MG63 (cell line): ENCODE measurements at places on chromosomes 5 and 9. TPM values are rescaled to one million over a fixed set of nuclear protein-coding genes. Genes with fewer than 3 reads are reported as not detected.
A peak's percentile ranks its signal among the peaks of the same experiment; 100 is the strongest.

ABO gene
- total RNA-seq = not detected in 2 replicates

HMGCS1 gene
- 19.5 and 22.1 TPM in 2 replicates for total RNA-seq

SPINK6 gene
- not detected in 2 replicates for total RNA-seq

ARSK gene
- 6.0 and 7.0 TPM in 2 replicates for total RNA-seq

ENHO gene
- total RNA-seq = 0.20 TPM in 1 of 2 replicates, not detected in the other

STK32A gene
- not detected in 2 replicates for total RNA-seq

F12 gene
- total RNA-seq = 1.3 and 2.3 TPM in 2 replicates

GRCh38 chr9:108241384-108242073 is 614.3 kb downstream of the ACTL7B start:
- DNase-seq = no peak

DNA sequence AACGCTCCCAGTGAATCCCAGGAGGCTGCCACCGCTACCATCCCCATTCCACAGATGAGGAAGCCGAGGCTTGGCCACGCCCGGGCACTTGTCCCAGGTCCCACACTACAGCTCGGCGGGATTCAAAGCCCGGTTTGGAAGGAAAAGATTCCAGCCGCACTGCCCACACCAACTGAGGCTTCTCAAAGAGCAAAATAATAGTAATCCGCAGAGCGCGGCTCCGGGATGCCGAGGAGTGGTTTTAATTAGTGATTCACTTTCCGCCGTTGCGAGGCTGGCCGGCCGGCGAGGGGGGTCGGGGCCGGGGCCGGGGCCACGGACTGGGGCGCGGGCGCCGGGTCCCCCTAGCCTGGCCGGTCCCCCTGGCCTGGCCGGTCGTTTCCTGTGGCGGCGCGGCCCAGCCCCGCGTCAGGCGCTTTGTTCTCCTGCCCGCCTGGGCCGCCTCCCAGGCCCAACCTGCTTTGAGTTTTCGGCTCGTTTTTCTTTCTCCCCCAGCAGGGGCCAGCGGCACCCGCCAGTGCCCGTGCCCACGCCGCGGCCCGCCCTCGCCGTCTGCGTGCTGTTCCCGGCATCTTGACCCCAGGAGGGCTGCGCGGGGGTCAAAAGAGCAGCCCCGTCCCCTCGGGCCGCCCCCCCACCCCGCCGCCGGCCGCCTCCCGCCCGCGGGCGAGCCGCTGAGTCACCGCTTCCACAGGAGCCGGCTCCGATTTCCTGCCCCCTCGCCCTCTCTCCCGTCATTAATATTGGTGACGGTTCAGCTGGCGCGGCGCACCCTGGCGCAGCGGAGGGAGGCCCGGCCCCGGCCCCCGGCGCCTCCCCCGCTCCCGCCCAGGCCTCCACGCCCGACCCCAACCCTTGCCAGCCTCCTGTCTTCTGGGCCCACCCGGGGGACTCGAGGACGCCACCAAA is 31.2 kb downstream of the FGF18 start:
- peak; percentile 95 for DNase-seq

GRCh38 chr5:20340126-20340525 is 352.1 kb upstream of the CDH18 start:
- DNase-seq = no peak

- no peak for DNase-seq
Measured at GRCh38 chr9:80320480-80320879, 748.7 kb downstream of the TLE4 start.

DNA sequence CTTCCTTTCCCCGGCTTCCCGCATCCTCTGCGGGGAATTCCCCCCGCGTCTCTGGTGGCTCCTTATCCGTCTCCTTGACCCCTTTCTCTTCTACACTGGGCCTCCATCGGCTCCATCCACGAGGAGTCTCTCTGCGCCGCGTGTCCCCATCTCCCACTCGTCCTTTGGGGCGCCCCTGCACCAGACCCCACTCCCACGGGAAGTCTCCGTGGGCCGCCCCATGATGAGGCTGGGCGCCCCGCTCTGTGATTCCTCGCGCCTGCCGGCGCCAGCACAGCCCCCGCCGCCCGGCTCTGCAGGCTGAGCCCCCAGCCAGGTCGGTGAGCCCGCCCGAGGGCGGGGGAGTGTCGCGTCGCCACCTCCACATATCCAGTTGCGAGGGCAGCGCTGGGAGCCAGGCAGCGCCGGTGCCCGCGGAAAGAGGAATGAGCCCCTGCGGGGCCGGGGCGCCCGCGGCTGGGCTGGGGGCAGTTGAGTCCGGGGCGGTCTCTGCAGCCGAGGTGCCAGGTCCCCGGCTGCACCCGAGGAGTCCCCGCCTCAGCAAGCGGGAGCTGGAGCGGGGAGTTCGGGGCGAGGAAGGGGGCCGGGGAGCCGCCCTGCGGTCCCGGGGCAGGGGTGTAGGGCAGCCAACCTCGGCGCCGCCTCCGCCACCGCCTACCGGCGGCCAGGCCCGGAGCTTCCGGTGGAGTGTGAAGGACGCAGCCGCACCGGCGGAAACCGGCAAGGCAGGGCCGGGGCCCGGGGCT is 2.1 kb upstream of the TRAF1 start:
- peak; percentile 63 for DNase-seq

DNA sequence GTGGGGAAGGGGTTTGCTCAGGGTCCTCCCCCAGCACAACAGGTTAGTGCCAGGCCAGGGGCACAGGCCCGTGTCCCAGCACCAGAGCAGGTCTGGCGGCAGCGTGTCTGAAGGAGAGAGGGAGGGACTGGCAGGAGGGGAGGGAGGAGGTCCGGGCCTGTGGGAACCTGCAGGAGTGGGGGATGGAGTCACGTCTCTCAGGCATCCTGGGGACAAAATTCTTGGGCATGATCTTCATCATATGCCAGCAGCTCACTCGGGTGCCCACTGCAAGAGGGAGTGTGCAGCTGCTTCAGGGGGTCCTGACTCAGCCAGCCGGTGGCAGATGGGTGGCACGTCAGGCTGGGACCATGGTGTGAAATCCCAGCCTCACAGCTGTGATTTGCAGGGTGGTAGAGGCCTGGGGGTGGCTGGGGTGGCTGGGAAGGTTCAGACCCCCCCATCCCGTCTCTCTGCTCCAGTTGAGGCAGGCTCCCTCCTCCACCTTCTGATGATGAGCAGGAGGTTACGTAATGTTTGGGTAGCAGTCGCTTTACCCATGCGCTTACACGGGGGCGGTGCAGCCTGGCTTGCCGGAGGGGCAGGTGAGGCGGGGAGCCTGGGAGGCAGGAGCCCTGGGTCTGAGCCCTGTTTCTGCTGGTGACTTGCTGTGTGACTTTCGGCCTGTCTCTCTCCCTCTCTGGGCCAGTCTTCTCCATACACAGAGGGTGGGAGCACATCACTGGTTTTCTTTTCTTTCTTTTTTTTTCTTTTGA is 40.5 kb downstream of the NCS1 start:
- no peak for DNase-seq

- DNase-seq = no peak
Measured at GRCh38 chr9:9790216-9790872, 822.5 kb downstream of the PTPRD start.

DNA sequence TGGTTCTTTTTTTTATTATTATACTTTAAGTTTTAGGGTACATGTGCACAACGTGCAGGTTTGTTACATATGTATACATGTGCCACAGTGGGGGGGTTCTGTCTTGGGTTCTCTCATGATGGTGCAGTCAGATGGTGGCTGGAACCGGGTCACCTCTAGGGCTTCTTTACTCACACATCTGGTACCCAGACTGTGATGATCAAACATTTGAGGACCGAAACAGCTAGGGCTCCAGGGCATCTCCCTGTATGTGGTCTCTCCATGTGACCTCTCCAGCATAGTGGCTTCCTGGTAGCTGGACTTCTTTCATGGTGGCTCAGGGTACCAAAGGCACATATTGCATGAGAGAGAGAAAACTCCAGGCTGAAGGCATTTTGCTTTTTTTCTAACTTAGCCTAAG is 9.8 kb upstream of the CRHBP start:
- no peak for DNase-seq

- no peak for DNase-seq
Measured at GRCh38 chr5:83839256-83839655, 118.6 kb upstream of the HAPLN1 start.
